ENCODE measurements at places on chromosomes 3 and 15. TPM values are rescaled to one million over a fixed set of nuclear protein-coding genes. Genes with fewer than 3 reads are reported as not detected.

TRANK1 gene
- 15.4 TPM for total RNA-seq

P3H2 gene
- 29.0 TPM for total RNA-seq

SNTN gene
- not detected for total RNA-seq

PIF1 gene
- 2.8 TPM for total RNA-seq

TRAT1 gene
- total RNA-seq, result not detected
